Tongue (tissue), 3 donors: ENCODE measurements at places on chromosomes 4 and X.

DNA sequence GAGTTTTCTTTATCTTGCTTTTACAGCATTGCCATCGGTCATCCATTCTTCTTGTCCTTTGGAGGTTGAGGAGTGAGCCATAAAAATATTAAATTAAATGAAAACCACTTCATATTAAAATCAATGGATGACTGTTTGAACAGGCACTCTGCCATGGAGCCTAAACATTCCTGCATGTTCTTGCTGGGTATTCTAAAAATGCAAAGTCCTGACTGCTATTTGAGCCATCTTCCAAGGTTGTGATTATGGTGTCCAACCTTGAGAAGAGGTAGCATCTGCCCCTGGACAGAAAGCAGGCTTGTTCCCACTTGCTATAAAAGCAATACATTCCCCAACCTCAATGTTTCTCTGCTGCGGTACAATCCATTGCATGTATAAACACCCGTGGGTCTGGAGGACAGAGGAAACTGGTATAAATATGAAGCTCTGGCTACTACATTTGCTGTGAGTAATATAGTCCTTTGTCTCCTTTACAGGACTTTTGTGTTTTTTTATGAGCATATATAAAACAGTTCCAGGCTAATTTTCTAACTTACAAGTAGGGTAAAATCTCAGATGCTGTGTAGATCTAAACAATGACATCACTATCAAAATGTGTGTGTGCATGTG is 70.9 kb upstream of the FAT4 start:
- DNase-seq = no peak

DNA sequence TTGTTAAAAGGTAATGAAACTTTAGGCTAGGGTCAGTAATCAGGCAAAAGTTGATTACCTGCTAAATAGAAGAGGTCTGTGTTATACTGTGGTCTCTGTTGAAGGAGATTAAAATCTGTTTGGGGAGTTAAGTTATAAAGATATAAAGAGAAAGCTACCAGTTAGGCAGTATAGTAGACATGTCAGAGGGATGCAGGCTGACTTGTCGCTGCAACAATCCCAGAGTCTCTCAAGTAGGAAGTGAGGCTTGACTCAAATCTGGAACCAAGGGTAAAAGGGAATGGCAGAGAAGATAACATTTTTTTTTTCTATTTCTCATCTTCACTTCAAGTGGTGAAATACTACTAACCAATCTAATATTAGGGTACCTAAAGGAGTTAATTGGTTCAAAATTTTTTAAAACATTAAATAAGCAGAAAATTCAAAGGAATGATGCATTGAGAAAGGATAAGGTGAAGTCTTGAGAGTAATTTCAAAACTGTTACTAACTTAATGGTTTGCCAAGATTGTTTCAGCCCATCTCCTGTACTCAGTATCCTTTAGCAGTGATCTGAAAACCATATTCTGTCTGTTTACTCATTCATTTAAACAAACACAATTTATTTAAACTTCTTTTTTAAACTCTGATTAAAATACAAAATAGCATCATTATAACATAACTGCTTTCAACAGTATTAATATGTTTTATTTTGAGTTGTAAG is 12.8 kb downstream of the HERC3 start:
- no peak for DNase-seq

DNA sequence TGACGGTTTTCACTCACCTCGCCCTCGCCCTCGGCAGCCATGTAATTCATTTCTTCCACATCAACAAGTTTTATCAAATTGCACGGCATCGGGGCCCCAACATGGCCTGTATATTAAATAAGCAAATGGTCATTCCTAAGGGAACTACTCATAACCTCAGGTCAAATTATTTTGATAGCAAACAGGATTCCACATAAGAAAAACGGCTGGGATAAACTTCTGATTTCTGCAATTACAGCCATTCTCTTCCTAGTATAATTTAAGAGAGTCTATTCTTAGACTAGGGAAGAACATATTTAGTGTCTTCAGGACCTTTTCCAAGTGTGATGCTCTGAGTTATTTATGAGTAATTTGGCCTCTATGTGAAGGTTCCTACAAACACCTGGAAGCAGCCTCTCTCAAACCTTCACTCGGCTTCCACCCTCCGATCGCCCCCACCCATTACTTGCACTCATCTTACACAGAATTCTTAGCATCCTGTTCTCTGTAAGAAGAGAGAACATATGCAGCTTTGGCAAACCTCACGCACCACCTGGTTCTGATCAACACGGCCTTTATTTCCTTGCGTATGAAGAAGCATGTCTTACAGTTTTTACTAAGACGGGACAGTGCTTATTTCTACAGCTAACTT is 29.4 kb upstream of the CENPU start:
- DNase-seq = peak; percentile 92

DNA sequence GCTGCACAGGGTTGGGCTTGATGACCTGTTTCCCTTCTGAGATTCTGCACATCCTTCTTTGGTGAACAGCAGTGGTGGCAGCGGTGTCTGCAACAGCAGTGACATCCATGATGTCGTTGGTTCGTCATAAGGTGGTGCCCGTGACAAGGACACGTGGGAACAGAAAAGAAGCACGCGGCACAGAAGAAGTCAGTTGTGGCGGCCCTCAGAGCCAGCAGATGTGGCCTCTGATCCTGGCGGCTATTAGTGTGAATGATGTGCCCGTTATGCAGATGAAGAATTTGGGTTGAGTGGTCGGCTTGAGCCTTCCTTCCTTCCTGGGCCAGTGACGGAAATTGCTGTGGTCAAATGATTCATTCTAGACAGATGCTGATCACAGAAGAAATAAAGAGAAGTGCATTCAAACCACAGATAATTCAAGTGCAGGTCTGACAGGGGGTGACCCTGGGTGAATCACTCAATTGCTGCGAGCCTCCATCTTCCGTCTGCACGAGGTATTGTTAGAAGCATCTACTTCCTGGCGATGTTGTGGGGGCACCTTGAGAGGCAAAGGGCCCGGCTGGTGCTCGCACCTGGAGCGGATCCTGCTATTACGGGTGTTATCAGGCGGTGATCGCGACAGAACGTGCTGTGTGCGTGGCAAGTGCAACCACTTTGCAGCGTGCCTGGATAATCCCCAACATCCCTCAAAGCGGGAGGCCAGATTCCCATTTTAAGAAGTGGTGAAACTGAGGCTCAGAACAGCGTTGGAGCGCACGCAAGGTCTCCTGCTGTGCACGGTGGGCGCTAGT is 215.2 kb upstream of the PSAPL1 start:
- DNase-seq = no peak

DNA sequence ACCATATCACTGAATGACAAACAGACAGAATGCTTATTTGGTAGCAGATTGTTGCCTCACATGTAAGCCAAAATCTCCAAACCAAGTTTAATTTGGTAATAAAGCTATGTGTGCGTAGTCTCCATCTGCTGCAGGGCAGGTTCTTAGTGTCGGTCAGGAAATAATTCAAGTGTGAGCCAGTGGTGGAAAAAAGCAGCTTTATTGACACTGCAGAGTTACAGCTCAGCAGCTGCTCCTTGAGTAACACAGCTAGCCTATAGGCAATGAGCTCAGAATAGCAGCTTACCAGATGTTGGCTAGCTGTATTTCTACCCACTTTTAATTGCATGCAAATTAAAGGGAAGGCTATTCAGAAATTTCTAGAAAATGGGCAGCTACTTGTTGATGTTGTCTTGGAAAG is 757.8 kb upstream of the HS3ST1 start:
- DNase-seq = no peak

DNA sequence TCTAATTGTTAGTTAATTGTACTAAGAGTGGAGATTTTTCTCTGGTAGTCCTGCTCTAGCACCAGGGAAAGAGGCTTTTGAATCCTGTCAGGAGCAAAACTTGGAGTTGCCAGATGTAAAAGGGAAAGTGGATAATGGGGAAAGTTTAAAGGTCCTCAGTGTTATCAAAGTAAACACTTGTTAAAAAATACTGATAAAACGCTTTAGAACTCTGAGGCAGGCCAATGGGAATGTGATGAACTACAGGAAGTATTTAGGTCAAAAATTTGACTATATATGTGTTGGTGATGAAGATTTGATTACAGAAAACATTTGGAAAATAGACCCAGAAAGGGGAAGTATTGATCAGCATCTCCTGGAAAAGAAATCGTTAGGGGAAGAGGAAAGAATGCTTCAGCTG is 32.8 kb downstream of the SERPINA7 start:
- no peak for DNase-seq

GRCh38 chrX:97026406-97026805 is 142.7 kb downstream of the RPA4 start:
- peak; percentile 5 for DNase-seq

DNA sequence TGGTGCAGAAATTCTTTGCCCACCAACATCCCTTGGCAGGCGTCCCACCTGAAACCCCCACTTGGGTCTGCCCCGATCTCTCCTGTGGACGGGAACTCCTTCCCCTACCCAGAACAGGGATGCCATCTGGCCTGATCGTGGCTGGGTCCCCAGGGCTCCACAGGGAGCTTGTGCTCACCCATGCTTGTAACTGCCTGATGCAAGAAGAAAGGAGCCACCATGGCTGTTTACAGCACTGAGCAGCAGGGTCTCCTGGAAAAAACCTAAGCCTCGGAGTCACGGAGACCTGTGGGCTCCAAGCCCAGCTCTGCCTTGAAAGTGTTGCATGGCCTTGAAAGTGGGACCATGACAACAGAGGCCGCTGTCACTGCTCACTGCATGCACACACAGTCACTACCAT is 101.5 kb upstream of the AFAP1 start:
- DNase-seq = no peak

DNA sequence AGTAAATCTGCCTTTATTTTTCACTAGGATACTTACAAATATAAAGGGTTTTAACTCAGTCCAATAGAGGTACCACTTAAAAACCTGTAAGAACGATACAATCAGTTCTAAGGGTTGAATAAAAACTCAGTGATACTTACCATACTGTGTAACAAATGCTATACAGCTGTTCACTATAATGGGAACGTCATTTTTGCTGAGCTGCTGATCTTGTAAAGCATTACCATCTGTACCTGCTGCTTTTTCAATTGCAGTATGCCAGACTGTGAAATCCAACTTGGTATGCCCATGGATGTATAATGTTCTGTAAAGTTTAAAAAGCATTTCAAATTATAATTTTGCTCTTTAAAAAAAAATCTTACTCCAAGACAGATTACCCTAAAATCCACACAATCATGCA is 111.2 kb downstream of the ARAP2 start:
- DNase-seq = no peak

DNA sequence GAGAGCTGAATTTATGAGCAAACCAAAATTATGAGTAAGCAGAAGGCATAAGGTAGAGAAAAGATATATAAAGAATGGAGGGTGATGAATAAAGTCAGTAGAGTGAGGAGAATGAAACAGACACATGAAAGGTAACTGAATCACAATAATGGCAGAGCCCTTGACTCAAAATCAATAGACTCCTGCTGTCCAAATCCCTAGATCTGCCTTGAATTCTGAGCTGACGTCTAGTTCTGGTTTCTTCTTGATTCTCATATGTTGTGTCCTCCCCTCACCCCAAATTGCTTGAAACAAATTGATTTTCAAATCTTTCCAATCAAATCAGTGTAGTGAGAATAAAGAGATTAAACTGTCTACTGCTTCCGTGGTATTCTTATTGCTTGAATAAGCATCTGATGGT is 86.6 kb upstream of the IQCM start:
- DNase-seq = no peak
